ENCODE measurements at places on chromosomes 13 and 19. TPM values are rescaled to one million over a fixed set of nuclear protein-coding genes. Genes with fewer than 3 reads are reported as not detected.

Gene LILRB5
- not detected for total RNA-seq

Gene FGF14
- total RNA-seq = 0.12 TPM

DNA sequence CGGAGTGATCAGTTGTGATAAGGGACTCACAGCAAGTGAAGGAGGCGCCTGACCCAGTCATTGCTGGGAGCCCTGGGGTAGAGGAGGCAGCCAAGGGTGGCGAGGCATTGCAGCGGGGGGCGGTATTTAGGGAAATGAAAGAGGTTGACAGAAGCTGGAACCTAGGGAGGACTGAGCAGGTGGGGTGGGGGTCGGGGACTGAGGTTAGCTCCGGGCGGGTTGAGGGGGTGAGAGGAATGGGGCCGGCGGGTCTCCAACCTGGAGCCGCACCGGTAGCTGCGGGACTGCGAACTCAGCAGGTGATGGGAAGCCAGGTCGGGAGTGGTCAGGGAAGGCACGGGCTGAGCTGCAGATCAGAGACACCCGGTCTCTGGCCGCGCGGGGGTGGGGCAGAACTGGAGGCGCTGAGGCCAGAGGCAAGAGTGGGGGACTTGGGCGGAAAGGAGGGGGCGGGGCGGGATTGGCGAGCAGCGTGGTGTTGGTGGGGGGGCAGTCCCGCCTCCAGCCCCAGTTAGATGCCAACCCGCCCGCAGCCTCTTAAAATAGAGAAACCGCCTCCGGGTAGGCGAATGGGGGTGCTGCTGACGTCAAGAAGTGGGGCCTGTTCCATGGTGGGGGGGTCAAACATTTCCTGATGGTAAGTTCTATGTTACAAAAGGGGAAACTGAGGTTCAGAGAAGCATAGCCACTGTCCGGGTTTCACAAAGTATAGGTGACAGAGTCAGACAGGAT lies 1.5 kb downstream of the MAST3 start:
- DNase-seq = no peak

DNA sequence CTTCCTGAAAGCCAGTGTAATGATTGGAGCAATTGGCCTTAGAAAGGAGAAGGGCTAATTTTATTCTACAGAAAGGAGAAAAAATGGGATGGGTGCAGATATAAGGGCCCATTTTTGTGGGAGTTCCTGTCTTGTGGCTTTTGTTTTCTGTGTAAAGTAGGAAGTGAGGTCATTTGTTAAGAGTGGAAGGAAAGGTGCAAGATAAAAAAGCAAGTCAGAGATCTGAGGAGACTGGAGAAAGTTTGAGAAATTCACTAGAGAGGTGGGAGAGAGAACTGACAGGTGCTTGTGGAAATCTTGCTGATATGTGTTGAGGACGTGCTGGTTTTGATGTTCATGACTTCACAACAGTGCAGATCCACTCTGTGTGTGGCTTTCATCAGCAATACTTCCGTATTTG lies 349.4 kb downstream of the DLEU7 start:
- no peak for DNase-seq

- DNase-seq = peak; percentile 49
Observed at GRCh38 chr13:99308471-99309087, 1.4 kb upstream of the GPR183 start.

DNA sequence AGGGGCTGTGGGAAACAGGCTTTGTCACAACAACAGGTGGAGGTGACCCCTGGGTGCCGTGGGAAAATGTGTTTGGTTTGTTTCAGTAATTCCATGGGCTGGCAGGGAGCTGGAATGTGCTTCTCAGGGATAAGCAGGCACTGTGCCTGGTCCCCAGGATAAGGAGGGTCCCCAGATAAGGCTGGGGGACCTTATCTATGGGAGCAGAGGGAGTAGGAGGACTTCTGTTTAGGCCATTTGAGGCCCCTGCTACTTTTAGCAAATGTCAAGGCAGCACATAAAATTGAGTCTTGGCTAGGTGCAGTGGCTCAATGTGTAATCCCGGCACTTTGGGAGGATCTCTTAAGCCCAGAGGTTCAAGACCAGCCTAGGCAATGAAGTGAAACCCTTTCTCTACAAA lies 59.5 kb downstream of the KCNC3 start:
- DNase-seq = no peak

- DNase-seq = no peak
Observed at GRCh38 chr19:5914946-5915781, 1.1 kb downstream of the CAPS start.

- peak; percentile 85 for DNase-seq
Observed at GRCh38 chr13:34025746-34026145, 207.8 kb downstream of the RFC3 start.

- DNase-seq = no peak
Observed at GRCh38 chr13:104810242-104810641, 1725.2 kb downstream of the EFNB2 start.

DNA sequence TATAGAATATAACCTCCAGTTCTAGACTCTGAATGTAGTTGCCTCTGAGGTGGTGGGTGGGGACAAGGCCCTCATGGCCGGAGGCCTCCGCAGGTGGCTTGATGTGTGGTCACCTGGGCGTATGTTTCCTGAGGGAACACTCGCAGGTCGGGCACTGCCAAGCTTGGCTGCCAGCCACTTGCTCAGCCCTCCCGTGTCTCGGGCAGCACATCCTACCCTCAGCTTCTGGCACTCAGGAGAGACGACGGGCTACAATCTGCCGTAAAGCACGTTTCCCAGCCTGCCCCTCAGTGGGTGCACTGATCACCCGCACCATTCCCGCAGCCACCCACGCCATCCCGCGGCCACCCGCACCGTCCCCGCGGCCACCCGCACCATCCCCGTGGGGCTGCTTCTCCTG lies 15.2 kb downstream of the THOP1 start:
- no peak for DNase-seq

GRCh38 chr19:42080764-42081375 lies 4.9 kb downstream of the ZNF574 start:
- DNase-seq = no peak

All from RPMI7951 (cell line).